Vagina (tissue), 2 donors: ENCODE measurements at places on chromosomes 6 and 20. TPM values are rescaled to one million over a fixed set of nuclear protein-coding genes. Genes with fewer than 3 reads are reported as not detected.

GRCh38 chr6:168089186-168090063 is 10.4 kb upstream of the FRMD1 start:
- no peak for DNase-seq

DNA sequence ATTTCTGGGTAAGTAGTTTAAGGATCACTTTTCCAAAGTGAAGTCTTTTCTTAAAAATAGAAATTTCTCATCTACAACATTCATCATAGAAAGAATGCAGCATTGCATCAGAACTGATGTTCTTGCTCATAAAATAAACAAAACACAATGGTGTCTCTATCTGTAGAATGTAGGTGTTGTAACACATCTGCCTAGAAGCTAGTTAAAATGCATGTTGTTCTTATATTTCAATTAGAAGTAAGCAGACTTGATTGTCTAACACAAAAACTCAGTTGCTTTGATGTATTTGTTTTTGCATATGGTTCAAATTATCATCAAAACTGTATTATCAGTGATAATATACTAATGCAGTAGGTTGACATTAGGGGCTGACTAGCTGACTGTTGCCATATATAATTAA is 654.7 kb upstream of the FLRT3 start:
- DNase-seq = no peak

- DNase-seq = no peak
These were observed 13.2 kb upstream of the ASXL1 start for GRCh38 chr20:32344835-32345506.

DNA sequence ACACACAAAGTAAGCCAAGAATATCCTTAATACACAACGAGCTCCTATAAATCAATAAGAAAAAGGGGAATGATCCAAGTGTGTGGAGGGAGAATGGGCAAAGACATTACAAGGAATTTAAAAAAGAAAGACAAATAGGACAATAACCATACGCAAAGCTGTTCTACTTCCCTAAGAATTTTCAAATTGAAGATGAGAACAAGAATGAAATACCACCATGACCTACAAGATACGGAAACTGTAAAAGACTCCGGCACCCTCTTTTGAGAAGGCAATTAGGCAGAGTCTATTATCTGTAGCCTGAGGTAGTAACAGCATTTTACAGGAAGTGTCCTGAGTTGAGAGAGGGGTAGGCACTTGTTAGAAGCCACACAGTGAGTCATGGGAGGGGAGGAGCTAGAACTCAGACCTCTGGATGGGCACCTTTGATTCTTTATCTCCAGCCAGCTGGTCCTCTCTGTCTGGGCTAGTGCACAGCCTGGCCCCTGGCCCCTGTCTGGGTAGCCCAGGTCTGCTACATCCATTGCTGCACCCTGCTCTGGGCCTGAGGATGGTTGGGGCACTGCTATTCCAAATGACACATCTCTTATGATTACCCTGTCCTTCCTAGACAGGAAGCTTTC is 15.3 kb downstream of the RSPO4 start:
- DNase-seq = no peak

DNA sequence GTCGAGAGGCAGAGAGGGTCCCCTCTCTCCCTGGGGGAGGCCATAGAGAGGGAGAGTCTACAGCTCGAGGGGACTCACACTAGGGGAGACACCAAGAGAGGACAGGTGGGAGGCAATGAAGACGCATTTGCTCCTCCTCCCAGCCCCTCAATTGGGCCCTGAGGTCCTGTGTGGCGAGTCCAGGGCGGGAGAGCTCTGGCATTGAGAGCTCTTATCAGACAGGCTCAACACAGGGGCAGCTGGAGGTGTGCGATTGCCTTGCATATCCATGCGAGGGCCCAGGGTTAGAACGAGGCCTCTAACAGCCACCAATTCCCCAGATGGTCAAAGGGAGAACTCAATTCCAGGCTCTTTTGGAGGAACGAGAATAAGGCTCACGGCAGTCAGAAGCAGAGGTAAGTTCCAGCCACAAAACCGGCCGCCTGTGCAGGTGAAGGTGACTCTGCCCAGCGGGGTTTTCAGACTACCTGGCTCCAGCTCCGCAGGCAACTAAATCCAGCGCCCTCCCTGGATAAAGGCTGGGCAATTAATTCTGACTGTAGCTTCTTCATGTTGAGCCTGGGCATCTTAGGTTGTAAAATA is 94.0 kb upstream of the MPC1 start:
- DNase-seq = no peak

Gene IL17A
- total RNA-seq = not detected

- no peak for DNase-seq
These were observed 195.5 kb upstream of the FBXL4 start for GRCh38 chr6:99143108-99143861.

DNA sequence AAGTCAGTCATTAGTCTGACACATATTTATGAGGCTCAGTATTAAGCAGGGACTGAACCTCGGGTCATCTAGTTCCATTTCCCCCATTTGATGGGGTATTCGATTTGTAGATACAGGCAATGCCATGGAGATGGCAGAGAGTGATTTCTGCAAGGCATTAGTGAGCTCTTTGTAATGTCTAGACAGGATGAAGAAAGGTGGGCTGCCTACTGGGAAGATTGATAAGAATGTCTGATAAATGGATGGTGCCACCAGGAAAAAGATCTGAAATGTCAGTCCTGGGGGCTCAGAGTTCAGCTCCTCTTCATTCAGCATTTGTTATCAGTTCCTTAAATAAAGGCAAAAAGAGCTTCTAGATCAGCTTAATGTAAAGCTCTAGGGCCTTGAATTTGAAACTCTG is 51.4 kb downstream of the HS3ST5 start:
- no peak for DNase-seq

Gene HRH3
- not detected for total RNA-seq

GRCh38 chr6:20402092-20402341 is 338 bp downstream of the E2F3 start:
- DNase-seq = no peak

- DNase-seq = no peak
These were observed 159.6 kb downstream of the SYNDIG1 start for GRCh38 chr20:24628985-24629384.

DNA sequence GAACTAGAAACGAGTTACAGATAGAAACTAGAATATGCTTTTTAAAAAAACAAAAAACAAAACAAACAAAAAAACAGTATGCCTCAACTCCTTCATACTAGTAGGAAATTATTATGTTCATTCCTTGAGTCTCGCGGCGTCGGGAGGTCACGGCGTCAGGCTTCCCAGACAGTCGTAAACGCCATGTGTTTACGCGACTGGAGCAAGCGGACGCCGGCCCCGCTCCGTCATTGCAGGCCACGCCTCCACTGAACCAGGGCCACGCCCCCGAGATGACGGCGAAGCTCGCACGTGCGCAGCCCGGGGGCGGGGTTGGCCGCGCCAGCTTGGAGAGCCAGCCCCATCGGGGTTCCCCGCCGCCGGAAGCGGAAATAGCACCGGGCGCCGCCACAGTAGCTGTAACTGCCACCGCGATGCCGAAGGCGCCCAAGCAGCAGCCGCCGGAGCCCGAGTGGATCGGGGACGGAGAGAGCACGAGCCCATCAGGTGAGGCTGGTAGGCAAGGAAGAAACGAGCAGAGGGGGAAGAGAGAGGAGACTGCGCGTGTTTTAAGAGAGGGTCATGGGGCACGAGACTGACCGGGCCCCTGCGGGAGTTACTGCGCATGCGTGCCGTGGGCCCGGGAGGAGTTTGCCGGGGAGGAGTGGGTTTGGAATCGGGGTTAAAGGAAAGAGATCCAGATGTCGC is at the start of gene ABCF1:
TSS of gene ABCF1 (plus strand) at position 368 of the 687 bp plus-strand sequence. CDS start at position 414, 46 bp downstream.
- peak; percentile 98 for DNase-seq

GRCh38 chr6:40807484-40807883 is 220.3 kb upstream of the LRFN2 start:
- no peak for DNase-seq

Gene ADGB
- total RNA-seq = not detected

Gene TRIM15
- total RNA-seq = not detected
